ENCODE measurements at places on chromosomes 5 and 9. TPM values are rescaled to one million over a fixed set of nuclear protein-coding genes. Genes with fewer than 3 reads are reported as not detected.

DNA sequence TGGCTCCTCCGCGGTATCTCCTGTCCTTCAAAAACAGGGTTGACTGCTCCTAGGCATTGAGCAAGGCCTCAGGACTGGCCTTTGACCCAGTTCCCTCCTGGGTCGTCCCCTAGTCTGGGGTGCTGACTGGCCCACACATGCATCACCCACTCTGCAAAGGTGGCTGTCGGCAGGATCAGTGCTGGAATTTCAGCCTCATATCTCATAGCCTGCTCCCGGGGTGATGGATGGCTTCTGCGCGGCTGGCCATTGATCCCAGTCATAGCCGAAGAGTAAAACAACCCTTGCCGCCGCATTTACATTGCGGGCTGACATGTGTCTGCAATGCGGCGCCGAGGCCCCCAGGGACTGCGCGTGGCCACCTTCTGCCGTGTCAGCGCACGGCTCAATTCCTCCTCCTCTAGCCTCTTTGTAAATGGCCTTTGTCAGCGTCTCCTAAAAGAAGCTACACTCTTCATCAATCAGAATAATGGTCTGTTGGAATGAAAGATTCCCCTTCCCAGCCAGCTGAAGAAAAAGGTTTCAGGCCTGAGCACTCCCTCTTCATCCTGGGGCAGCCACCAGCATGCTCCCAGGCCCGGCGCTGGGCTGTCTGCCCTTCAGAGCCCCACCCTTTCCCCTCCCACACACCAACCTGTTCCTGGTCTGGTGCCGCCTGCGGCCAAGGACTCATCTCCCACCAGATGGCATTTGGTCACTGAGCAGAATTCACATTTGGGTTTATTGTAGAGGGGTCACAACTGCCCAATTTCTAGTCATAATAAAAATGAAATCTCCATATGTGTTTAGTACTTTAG is 159.0 kb downstream of the PJA2 start:
- no peak for DNase-seq

- no peak for DNase-seq
Measured at GRCh38 chr5:108786806-108787483, 39.2 kb downstream of the FER start.

The CXCL14 gene
- polyA plus RNA-seq: not detected

The FOXD4 gene
- polyA plus RNA-seq: not detected

- no peak for DNase-seq
Measured at GRCh38 chr9:110338143-110338542, 480 bp upstream of the TXNDC8 start.
